ENCODE measurements at places on chromosomes 6 and 20. TPM values are rescaled to one million over a fixed set of nuclear protein-coding genes. Genes with fewer than 3 reads are reported as not detected.

SRSF12 gene
- polyA plus RNA-seq: 0.41 TPM

CD83 gene
- 43.8 TPM for polyA plus RNA-seq

MDFI gene
- polyA plus RNA-seq: not detected

GATA5 gene
- not detected for polyA plus RNA-seq

ULBP2 gene
- 0.33 TPM for polyA plus RNA-seq

CLPSL1 gene
- polyA plus RNA-seq: not detected

SRMS gene
- 0.43 TPM for polyA plus RNA-seq

NFATC2 gene
- 17.4 TPM for polyA plus RNA-seq
